NCI-H82 (cell line): ENCODE measurements at places on chromosomes 12 and 14.

DNA sequence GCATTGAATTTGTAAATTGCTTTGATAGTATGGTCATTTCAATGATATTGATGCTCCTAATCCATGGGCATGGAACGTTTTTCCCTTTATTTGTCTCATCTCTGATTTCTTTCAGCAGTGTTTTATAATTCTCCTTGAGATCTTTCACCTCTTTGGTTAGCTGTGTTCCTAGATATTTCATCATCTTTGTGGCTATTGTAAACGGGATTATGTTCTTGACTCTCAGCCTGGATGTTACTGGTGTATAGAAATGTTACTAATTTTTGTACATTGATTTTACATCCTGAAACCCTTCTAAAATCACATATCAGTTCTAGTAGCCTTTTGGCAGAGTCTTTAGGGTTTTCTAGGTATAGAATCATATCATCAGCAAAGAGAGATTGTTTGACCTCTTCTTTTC, 52.6 kb downstream of the SYNE2 start:
- no peak for DNase-seq

DNA sequence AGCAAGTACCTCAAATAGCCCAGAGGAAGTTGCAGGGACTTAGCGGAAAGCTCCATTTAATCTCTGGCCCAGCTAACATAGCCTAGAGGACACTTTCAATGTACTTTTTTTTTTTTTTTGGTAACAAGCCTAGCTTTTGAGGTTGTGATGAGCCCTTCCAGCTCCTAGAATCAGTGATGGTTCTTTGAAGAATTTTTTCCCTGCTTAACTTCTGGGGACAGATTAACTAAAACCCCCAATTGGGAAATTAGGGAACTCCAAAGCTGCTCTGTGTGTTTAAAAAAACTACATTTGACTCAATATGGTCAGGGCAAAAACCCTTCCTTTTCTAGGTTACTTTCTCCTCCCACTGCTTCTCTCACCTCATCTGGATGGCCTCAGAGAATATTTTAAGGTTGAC, 23.9 kb upstream of the ITGA5 start:
- peak; percentile 10 for DNase-seq

DNA sequence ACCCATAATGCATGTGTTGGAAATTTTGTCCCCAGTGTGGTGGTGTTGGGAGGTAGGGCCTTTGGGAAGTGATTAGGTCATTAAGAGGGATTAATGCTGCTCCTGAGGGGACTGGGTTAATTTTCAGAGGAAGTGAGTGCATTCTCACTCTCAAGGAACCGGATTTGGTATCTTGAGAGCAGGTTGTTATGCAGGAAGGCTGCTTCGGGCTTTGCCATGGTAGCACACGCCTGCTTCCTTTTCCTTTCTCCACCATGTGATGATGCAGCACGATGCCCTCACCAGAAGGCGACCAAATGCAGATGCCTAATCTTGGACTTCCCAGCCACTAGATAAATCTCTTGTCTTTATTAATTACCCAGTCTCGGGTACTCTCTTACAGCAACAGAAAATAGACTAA, 257.1 kb downstream of the SSPN start:
- DNase-seq = peak; percentile 71

DNA sequence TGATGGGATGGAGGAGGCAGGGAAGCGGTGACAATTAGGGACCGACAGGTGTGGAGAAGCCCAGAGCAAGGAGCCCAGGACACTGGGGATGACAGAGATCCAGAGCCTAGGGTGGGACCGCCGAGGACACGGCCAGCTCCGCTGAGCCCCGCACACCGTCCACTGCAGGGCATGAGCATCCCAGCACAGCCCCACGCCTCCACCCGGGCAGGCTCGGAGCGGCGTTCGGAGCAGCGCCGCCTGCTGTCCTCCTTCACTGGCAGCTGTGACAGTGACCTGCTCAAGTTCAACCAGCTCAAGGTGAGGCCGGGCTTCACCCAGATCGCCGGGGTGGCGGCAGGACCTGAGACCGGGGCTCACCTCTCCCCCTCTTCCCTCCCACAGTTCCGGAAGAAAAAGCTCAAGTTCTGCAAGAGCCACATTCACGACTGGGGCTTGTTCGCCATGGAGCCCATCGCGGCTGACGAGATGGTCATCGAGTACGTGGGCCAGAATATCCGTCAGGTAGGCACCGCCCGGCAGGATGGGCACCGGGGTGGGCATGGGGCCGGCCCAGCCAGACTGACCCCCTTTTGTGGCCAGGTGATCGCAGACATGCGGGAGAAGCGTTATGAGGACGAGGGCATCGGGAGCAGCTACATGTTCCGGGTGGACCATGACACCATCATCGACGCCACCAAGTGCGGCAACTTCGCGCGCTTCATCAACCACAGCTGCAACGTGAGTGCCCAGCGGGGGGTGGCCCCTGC, 23.7 kb downstream of the SETD1B start:
- no peak for DNase-seq

GRCh38 chr14:67820428-67820971, 921 bp downstream of the RAD51B start:
- peak; percentile 22 for DNase-seq

DNA sequence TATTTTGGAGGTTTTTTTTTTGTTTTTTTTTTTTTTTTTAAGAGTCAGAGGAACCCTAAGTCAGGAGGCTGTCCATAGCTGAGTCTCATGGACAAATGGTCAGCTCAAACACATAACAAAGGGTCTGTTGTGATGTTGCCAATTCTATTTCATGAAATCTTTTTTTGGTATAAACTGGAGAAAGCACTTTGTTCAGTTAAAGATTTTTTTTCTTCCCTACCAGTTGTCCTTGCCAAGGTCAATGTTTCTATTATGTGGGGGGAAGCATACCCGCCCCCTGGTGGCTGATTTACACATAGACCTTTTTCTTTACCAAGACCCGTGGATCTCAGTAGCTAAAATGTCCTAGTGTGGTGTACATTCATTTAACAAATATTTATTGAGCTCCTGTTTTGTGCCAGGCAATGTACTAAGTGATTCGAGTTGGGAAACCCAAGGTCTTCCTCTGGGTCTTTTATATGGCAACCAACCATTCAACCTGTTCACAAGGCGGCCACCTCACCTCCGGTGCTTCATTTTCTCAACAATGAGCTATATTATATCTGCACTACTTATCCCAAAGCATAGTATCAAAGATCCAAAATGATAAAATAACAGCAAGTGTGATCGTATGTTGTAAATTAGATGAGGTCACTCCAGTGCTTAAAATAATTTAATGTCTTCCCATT, 214.5 kb downstream of the PAH start:
- peak; percentile 75 for DNase-seq

- DNase-seq = no peak
Measured at GRCh38 chr14:40188006-40188405, 755.8 kb upstream of the FBXO33 start.

- no peak for DNase-seq
Measured at GRCh38 chr12:88698471-88698870, 118.2 kb upstream of the KITLG start.

- peak; percentile 91 for DNase-seq
Measured at GRCh38 chr14:57291692-57292647, 23.2 kb downstream of the AP5M1 start.

DNA sequence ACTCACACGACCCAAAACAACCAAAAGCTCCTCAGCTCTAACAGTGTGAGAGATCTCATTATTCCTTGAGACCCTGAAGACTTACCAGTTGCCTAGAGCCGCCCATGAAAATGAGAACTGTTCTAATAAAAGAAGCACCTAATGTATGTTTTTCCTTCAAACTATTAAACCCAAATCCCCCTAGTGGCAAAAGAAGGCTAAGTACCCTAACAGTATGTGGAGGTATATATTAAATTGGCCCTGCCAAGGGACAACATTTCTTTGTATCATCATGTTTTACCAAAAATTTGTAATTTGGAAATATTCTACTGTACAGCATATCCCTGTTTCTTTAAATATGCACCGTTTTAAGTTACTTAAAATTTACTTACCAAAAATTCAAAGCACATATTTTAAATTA, 38.0 kb upstream of the PPFIA2 start:
- DNase-seq = peak; percentile 53

GRCh38 chr12:84131076-84131475, 781.5 kb downstream of the SLC6A15 start:
- no peak for DNase-seq
